ENCODE measurements at places on chromosomes 6 and 20.

DNA sequence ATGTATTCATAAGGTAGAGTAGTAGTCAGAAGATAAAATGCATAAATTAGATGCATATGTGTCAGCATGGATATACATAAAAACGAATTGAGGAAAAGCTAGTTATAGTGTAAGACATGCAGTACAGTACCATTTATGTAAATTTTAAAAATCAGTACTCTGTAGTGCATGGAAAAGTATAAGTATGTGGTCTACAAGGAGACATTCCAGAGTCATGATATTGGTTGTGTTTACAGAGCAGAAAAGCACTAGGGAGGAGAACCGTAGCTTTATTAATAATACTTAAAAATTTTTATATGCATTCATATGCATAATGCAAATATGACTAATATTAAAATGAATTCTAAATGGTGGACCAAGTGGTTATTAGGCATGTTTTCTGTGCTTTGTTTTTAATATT is 220.0 kb downstream of the ZFAND3 start:
- DNase-seq: no peak

- DNase-seq: peak; percentile 61
These were observed 30.4 kb upstream of the SNX9 start for GRCh38 chr6:157792671-157793070.

- DNase-seq: no peak
These were observed 56.6 kb downstream of the MTHFD1L start for GRCh38 chr6:150922137-150922536.

DNA sequence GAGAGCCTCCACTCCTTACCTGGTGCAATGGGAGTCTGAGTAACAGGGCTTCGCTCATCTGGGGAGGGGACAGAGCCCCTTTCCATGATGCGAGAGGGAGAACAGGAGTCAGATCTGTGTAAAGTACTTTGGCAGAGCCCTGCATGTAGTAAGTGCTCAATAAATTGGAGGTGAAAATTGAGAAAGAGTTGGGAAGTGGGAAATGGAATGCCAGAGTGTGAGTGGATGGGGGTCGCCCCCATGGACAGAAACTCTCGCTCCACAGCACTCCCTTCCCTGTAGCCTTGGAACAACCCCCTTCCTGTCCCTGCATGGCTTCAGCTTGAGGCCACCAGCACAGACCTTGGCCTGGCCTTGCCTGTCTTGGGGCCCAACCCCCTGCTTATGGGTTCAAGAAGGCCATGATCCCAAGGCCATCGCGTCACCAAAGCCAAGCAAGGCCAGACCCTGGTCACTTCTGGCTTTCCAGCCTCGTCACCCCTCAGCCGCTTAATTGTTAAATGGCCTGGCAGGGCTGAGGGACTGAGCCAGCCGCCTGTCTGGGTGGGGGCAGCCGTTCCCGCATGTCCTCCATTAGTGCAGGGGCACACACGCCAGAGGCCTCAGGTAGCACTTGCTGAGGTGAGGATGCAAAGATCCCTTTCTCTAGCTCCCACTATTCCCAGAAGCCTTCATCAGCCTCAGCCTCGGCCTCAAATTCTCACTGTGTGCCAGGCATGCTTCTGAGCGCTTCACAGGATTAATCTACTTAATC is 93.7 kb upstream of the PTPN1 start:
- no peak for DNase-seq

GRCh38 chr20:63135411-63135810 is 80.5 kb downstream of the YTHDF1 start:
- no peak for DNase-seq

GRCh38 chr20:44780226-44780625 is 30.1 kb downstream of the RIMS4 start:
- peak; percentile 49 for DNase-seq

DNA sequence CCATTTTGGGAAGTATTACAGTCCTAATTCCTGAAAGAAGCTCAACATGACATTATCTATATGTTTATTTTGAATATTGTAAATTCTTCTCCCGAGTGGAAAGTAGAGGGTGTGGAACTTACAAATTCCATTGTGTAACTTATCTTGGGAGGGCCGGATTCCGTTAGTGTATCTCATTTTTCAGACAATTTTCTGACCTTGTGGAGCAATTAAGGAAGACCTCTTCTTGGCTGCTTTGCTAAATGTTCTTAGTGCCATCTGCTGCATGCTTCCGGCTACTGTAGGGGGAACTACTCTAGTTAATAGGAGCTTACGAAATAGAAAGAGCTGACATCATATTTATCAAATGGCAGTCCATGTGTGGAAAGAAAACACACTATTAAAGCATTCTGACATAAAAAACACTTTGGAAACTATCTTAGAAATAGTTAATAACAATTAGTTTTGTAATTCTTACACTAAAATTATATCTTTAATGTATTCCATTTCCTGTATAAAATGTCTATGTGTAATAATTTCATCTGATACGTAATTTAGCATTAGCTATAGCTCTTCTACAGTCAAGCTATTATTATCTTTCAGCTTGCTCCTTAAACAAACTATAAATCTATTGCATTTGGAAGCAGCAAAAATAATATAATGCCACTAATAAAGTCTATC is 41.5 kb upstream of the KCNQ5 start:
- no peak for DNase-seq

- DNase-seq: no peak
These were observed 124.0 kb downstream of the ZFAND3 start for GRCh38 chr6:37943436-37944058.

GRCh38 chr6:111175109-111175508 is 87.8 kb downstream of the SLC16A10 start:
- no peak for DNase-seq

DNA sequence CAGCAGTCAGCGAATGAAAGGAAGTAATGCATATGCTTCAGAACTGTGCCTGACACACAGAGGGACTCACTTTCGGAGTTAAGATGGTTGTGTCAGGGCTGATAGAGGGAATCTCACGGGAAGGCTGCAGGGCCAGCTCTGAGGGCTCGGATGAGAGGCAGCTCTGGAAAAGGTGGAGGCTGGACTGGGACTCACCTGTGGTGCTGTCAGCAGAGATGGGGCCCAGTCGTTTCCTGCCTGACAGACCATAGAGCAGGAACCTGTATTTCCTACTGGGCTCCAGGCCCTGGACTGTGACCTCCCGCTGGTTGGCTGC is 9.3 kb downstream of the CYP21A2 start:
- no peak for DNase-seq

GRCh38 chr20:33789109-33789857 is 21.9 kb upstream of the CHMP4B start:
- peak; percentile 99 for DNase-seq

GRCh38 chr6:148578837-148579565 is 167.8 kb upstream of the UST start:
- DNase-seq: no peak

GRCh38 chr20:38843346-38843745 is 37.8 kb downstream of the PPP1R16B start:
- no peak for DNase-seq

DNA sequence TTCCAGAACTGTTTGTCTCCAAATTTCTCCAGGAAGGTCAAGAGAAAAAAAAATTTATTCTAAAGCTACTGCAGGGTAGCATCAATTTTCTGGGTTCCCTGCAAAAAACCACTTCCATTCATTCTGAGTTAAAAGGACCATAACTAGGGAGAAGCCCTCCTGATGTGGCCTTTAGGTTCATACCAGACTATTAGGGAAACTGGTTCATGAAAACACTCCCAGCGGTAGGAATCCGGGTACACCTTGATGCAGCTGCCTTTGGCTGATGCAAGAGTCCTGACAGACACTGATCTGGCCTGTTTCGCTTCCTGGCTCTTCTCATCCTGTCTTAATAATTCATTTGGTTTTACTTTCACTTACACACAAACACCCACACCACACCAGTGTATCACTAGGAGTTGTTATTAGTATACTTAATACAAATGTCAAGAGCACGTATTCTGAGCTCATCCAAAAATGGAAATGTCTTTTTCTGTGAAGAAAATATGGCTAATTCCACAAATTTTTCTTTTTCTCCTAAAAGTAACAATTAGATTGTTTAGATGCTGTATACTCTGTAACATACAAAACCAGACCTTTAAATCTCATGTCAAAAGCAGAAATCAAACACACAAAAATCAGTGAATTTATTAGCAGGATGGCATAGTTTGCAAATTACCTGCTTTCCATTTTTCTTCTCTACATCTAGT is 38.4 kb upstream of the ARHGAP18 start:
- peak; percentile 28 for DNase-seq

- DNase-seq: peak; percentile 19
These were observed 155.4 kb downstream of the NRN1 start for GRCh38 chr6:5851261-5851757.

DNA sequence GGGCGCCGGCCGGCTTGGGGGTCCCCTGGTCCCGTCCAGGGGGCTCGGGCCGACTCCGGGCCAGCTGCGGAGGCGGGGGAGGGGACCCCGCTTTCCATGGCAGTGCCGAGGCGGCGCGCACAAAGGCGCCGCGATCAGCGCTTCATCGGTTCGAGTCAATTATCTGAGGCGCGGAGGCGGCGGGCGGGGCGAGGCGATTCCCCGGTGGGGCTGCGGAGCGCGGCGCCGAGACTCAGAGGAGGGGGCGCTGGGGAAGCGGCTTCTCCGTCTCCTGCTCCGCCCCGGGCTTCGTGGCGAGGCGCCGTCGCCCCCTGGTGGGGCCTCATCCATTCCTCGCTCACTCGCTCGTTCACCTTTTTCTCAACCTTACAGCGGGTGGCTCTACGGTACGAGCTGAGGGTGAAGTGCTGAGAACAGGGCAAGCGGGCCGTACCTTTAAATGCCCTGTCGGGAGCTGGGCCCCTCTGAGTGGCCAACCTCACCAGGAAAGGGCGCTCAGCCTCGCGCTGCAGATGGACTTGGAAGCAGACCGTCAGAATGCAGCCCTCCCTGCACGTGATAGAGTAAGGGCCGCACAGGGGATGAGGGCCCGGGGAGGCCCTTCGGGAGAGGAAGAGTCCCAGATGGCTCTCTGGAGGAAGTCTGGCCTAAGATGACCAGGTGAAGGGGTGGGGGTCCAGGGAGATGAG is 39.9 kb downstream of the SLC52A3 start:
- peak; percentile 48 for DNase-seq

- no peak for DNase-seq
These were observed 28.3 kb downstream of the ZNF831 start for GRCh38 chr20:59191756-59192532.

Measured in endothelial cell of umbilical vein (primary cell).